ENCODE measurements at places on chromosomes 11 and 22.

DNA sequence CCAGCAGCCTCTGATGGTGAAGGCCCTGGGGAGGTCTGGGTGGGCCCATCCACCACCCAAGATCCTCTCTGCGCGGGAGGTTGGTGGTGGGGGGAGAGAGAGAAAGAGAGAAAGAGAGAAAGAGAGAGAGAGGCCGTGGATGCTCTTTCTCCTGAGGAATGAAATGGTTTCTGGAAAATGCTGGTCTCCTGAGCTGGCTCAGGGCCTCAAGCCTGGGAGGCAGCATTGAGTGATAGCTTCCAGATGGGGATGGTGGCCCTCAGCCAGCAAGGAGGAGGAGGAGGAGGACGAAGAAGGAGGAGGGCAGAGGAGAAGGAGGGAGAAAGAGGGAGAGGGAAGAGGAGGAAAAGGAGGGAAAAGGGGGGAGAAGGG is 4.6 kb downstream of the TSPAN32 start:
- DNase-seq: no peak

GRCh38 chr22:42596863-42597530 is 17.7 kb downstream of the POLDIP3 start:
- no peak for DNase-seq

DNA sequence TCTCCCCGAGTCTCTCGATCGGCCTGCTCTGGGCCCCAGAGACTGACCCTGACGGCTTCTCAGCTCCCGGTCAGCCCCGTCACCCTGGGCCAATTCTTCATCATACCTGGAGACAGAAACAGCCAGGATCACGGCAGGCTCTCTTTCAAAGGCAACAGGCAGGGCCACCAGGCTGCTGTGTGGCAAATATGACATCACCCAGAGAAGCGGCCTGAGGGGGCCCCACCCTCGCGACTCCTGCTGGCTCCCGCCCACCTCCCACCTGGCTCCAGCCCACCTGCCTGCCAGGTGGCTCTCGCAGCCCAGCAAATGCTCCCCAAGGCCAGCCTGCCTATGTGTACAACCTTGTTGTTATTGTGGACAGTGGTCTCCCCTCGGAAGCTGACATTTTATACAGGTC is 24.9 kb upstream of the PACSIN2 start:
- DNase-seq: no peak

- DNase-seq: no peak
These were observed 326.4 kb downstream of the LRRC4C start for GRCh38 chr11:41133023-41133422.

DNA sequence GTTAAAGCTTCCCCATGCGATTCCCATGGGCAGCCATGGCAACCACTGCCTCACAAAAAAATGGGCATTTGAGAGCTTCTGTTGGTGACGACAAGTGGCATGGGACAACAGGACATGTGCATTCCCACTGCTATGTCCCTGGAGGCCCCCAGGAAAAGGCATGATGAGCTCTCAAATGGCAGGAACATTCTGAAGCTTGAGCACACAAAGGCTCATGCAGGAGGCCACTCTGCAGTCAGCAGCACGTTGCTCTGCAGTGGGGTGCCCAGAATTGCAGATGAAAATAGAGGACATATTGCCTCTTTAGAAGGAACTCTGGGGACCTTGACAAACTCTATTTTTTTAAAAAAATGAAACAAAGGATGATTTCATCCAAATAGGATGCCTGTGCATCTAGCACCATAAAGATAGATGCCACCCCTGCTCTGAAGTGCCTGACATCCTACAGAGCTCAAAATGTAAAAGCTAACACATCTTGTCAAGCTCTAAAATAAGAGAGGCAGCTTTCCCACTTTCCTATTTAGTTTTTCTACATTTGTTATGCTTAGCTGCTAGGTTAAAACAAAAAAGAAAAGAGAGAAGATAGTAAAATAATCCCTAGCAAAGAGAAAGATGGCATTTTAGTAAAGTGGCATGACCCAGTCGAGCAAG is 277.6 kb upstream of the ZC3H12C start:
- no peak for DNase-seq

DNA sequence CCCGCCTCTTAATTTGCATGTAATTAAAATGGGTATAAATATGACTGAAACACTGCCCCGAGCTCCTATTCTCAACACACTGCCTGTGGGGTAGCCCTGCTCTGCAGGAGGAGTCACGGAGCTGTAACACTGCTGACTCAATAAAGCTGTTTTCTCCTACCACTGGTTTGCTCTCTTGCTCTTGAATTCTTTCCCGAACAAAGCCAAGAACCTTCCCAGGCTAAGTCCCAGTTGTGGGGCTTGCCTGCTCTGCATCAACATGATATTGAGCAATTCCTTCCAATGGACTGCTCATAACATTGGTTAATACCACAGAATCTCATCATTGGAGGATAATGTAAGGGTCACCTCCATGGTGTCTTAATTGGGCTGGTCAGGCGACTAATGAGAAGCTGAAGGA is 114.4 kb downstream of the FBXO7 start:
- no peak for DNase-seq

GRCh38 chr11:24497831-24498230 is 978 bp downstream of the LUZP2 start:
- DNase-seq: no peak

DNA sequence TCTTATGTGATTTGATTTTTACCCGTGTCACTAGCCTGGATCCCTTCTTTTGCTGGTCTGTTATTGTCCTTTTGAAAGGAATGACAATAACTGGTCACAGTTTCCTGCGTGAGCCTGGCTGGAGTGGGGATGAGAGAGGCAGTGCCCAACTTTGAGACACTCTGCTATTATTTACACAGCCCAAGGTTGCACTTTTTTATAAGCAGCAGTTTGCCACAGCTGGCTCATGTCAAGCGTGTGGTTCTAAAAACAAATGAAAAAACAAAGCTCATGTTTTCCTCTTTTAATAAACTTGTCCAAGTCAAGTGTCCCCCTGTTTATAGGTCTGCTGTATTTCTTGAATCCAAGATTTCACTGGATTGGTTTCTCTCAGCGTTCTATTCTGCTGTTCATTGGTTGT is 201.3 kb downstream of the GRIK4 start:
- no peak for DNase-seq

- no peak for DNase-seq
These were observed 20.5 kb upstream of the CCDC134 start for GRCh38 chr22:41779929-41780505.

- no peak for DNase-seq
These were observed 869 bp downstream of the FAM83F start for GRCh38 chr22:39995393-39996252.

GRCh38 chr22:36029406-36029755 is 757 bp upstream of the RBFOX2 start:
- no peak for DNase-seq

DNA sequence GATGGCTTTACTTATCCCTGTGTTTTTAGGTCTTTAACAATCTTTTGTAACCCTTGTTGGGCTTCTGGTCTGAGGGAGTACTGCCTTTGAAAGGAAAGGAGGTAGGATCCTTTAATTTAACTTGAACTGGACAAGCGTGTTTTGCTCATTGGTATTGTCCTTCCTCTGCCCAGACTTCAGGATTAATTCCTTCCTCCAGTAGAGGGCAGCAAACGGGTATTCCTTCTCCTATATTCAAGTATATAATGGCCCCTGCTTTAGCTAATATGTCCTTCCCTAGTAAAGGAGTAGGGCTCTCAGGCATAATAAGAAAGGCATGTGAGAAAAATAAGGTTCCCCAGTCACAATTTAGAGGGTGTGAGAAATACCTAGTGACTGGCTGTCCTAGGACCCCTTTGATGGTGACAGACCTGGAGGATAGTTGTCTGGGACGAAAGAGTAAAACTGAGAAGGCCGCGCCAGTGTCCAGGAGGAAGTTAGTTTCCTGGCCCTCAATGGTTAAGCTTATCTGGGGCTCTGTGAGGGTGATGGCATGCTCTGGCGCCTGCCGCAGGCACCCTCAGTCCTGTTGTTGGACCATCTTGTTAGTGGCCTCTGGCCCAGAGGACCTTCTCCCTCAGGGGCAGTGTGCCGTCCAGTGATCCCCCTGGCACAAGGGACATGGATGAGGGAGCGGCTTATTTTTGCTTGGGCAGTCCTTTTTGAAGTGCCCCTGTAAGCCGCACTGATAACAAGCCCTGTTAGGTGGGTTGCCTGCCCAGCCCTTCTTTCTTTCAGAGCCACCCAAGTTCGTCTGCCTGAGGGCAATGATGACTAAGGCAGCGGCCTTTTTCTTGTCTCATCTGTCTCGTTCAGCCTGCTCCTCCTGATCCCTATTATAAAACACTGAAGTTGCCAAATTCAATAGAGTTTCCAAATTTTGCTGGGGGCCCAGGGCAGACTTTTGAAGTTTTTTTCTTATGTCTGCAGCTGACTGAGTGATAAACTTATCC is 51.8 kb downstream of the C11orf71 start:
- DNase-seq: no peak

DNA sequence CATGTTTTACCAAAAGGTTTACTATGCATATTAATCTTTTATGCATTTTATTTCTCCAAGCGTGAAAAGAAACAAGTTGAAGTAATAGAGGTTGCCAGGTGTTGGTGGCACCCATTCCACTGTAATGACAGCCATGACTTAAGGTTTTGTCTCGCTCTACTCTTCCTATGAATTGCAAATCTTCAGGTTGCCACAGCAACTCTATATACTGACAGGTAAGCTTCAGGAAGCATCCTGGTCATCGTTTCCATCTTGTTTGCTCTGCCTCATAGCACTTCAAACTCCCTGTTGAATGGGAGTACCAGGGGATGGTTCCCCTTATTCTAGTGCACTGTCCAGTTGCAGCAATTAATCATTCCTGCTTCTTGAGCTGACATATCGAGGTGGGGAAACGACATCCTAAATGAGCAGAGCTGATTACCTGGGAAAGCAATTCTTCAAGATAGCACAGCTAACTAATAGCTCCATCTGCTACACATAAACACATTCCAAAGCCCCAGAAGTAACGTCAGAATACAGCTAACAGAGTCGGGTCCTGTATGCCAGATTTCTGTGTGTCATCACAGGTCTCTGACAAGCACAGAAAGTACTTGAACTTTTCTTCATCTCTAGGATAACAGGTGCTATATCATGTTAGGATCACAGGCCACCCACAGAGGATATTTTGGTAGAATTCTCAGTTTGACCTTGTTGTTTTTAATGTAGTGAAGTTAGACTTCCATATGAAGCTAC is 80.3 kb downstream of the CADM1 start:
- DNase-seq: no peak

DNA sequence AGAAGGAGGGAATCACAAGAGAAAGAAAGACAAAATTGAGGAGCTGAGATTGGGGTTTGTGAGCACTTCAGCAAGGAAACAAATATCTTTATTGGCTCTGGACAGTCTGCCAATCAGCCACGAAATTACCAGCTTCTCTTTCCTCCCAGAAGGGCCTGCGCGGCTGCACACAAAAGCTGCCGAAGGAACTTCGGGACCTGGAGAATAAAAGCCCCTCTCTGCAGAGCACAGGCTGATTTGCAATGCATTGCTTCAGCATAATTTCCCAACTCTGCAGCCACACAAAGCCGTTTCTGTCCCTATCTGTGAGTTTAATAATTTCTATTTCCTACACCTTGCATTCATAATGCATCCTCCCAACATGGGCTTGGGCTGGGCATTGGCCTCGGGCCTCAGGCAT is 522.6 kb downstream of the BUD13 start:
- no peak for DNase-seq

GRCh38 chr11:128956401-128957201 is 13.9 kb upstream of the TP53AIP1 start:
- DNase-seq: peak; percentile 45

DNA sequence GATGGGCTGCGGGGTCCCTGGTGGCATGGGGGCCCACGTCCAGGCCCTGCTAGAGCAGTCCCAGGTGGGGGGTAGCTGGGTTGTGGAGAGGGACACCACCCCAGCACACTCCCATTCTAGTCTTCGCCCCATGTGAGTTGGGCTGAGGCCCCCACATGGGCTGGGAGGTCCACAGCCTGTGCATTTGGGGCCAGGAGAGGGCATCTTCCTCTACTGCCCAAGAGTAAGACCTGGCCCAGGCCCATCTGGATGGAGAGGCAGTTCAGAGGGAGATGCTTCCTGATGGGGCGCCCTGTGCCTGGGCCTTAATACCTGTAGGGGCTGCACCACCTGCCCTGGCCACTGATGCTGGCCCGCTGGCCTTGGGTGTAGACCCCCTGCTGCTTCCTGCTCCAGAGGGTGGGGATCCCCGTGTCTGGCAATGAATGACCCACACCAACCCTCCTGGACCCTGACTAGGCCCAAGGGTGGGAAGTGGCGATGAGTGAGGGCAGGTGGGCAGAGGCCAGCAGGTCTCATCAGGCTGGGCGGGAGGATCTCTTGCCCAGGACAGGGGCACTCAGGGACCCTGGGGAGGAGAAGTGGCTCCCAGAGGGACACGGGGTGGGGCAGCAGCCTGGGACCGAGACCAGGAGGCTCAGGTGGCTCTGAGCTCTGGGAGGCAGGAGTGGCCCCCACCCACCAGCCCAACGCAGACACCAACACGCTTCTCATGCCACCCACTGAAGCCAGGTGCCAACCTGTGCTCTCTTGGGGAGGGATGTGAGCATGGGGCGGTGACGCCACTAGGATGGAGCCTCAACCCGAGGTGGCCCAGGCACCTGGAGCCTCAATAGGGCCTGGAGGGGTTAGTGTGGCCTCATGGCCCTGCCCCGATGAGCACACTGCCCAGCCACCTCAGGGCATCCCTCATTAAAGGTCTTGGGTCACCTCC is 17.4 kb upstream of the GNB1L start:
- no peak for DNase-seq

- DNase-seq: no peak
These were observed 57.3 kb downstream of the PIK3C2A start for GRCh38 chr11:17150521-17150920.

DNA sequence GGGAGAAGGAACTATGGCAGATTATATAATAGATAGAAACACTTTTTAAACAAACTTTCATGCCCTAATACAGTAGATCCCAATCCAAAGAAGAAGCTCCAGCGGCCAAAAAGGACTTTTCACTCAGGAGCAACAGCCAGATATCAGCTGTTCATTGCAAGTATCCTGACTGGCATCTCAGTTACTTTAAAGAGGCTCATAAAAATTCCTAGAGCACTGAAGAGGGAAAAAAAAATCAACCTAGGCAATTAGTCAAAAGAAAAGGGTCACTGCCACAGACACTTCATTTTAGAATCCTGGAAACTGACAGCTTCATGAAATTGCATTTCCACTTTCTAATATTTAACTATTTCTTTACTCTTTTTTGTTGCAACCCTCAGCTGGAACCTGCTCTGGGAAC is 170.6 kb upstream of the SOX6 start:
- no peak for DNase-seq

DNA sequence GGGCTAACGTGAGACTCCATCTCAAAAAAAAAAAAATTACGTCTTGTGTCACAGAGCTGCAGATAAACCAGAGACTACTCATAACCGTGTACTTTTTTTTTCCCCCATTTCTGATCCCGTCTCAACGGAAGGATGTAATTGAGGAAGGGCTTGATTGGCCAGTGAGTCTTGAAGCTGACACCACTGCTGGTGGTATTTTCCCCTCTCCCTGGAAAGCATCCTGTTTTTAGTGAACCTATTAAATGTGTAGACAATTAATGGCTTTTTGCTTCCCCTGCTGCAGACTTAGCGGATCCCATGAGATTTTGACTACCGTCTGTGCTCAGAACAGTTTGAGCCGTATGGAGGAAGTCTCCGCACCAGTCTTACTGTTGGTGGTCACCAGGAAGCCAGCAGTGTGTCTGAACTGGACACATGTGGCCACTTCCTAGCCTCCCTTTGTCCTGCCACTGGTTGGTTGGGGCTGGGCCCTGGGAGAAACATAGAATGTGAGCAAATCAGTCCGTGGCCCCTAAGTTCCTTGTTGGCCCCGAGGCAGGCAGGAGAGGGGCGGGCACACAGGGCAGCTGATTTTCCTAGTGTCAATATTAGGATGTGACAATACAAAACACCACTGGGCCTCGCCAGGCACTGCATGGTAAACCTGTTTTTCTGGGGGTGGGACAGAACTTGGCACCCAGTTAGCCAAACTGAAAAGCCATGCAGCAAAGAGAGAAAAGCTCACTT is 3.1 kb downstream of the BIK start:
- no peak for DNase-seq

All from hippocampal formation (tissue), 2 donors.